Stimulated activated naive CD4-positive, alpha-beta T cell (primary cell): ENCODE measurements at places on chromosomes 12 and 14.

- no peak for DNase-seq
Observed at GRCh38 chr12:79682593-79682992, 8.2 kb downstream of the PAWR start.

DNA sequence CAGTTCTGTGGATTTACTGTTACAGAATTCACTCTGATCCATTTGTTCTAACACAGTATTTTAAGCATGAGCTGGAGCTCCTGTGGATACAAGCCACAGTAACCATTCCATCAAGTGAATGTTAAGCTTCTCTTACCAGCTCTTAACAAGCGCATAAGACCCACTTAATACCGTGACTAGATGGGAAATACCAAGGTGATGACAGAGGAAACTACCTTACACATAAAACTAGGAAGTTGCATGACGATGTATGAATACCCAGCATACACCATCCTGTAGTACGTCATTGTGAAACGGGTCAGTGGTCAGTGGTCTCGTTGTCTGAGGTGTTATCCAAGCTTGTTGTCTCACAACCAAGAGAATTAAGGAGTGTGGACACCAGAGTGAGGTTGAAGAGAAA is 2.0 kb upstream of the GALC start:
- DNase-seq, result no peak

DNA sequence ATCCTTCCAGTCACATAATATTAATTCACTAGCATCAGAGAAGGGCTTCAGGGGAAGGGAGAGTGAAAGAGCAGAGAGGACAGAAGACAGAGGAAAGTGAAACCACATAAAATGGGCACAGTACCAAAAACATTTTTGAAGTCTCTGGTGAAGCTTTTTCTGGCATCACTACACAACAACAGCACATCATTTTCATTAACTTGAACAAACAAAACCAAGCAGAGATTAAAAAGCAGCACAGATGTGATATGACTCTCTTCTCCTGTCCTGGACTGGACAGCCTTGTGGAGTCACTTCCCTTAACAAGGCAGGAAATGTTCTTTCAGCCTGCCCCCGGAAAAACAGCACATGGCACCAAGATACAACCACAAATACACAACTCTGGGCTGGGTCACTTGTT is 112.0 kb downstream of the TSPAN8 start:
- no peak for DNase-seq

DNA sequence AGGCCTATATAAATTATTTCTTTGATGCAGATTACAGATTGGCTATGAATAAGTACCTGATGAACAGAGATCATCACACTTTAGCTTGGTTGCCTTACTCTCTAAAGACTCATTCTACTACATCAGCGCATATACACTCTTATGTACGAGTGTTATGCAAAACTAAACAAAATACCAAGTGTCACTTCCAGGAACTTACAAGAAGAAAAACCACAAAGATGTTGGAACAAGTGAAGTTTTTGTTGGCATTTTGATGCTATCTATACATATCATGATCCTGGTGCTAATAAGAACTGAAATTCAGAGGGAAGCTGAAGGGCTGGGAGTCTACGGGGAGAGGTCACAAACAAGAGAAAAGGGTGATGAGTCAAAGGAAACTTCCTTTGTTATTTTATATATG is 47.9 kb upstream of the CERS5 start:
- no peak for DNase-seq

- DNase-seq, result no peak
Observed at GRCh38 chr14:100104523-100105300, 39.5 kb downstream of the EVL start.
